ENCODE measurements at places on chromosomes 11 and 22. TPM values are rescaled to one million over a fixed set of nuclear protein-coding genes. Genes with fewer than 3 reads are reported as not detected.

DNA sequence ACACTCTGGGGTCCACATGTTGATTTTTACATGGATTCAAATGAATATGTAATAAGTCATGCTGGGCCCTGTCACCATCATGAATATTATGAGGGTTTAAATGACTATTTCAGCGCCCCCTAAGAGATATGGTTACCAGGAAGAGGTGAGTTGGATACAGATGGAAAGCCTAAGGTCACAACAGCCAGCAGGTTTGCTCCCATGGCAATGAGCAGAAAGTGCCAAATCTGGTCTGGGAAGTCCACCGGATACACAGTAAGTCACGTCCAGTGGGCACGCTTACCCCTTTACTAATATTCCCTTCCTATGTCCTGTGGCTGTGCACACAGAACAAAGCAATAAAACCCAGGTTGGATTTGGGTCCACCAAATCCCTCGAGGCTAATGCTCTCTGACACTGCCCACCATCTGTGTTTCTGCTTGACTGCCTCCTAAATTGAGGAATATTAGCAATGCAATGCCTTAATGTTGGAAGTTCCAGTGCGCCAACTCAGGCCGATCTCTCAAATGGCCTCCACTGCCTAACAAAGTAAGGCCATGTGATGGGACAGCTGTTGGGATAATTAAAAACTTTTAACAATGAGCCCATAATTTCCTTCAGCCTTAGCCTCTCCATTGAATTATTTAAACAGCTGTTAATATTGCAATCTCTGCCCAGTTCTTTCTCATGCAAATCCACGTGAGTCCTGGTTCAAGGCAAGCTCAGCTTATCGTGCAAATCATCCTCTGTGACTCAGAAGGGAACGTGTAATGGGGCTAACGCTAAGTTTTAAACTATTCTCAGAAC lies 97.6 kb downstream of the SLC1A2 start:
- peak; percentile 57 for DNase-seq

- DNase-seq: no peak
These were observed 13.8 kb downstream of the OSBP start for GRCh38 chr11:59601788-59602187.

GRCh38 chr11:113571531-113571930 lies 96.3 kb upstream of the DRD2 start:
- no peak for DNase-seq

GRCh38 chr11:113681711-113682413 lies 24.2 kb downstream of the TMPRSS5 start:
- no peak for DNase-seq

DNA sequence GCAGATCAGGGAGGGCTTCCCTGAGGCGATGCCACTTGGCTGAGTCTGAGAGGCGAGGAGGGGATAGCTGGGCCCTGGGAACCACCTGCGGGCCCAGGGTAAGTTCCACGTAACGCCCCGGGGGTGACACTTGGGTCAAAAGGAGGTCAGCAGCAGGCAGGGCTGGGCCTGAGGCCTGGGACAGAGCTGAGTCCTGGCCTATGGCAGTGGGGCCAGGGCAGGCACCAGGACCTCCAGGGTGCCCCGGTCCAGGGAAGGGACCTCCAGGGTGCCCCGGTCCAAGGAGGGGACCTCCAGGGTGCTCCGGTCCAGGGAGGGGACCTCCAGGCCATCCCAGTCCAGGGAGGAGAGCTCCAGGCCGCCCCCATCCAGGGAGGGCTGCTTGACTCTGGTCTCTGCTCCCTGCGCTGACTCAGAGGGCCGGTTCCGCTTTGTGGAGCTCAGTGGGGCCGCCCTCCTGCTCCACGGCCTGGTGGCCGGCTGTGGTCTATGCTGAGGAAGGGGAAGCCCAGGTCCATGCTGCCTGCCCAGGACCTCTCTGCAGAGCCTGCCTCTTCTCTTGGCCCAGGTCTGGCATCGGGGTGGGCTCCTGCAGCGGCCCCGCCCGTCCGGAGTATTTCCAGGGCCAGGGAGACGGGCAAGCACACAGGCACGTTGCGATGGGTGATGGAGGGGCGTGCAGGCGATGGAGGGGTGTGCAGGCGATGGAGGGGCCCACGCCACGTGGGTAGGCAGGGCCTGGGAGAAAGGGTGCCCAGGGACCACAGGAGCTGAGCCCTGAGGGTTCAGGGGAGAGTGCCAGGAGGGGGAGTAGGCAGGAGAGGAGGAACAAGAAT lies 19.5 kb upstream of the WNT7B start:
- DNase-seq: peak; percentile 52

CTSF gene
- total RNA-seq: 9.9 TPM

- no peak for DNase-seq
These were observed 1.7 kb upstream of the CBX6 start for GRCh38 chr22:38873469-38874411.

- DNase-seq: no peak
These were observed 7.2 kb downstream of the JAML start for GRCh38 chr11:118217575-118217974.

DNA sequence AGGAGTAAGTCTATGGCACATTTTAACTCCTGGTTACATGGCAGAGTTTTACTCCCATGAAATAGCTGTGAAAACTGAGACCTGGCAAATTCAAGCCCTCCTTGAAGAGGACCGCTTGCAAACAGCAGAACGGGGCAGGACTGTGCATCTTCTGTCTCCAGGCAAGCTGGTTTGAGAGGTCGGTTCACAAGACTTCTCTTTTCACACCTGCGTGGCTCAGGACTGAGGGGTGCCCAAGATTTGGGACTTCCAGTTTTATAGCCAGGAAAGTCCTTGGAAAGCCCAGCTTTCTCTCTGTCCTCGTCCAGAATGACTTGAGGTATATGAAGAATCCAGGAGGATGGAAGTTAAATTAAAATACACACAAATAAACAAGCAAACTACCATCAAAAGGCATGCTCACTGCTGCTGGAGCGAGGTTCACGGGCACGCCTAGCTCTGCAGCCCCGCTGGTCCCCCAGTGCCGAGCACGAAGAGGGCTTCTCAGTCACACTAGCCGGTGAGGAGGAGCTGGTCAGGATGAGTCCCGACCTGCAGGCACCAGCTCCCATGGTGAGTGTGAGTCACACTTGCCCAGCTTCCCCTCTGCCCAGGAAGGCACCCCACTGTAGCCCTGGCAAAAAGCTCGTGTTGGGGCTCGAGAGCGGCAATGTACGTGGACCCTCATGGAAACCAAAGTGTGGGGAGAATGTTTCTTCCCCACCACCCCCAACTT lies 1382.4 kb downstream of the BRD1 start:
- no peak for DNase-seq

- no peak for DNase-seq
These were observed 152.5 kb downstream of the CCDC34 start for GRCh38 chr11:27210531-27210930.

B4GALNT4 gene
- total RNA-seq: 1.3 TPM

DNA sequence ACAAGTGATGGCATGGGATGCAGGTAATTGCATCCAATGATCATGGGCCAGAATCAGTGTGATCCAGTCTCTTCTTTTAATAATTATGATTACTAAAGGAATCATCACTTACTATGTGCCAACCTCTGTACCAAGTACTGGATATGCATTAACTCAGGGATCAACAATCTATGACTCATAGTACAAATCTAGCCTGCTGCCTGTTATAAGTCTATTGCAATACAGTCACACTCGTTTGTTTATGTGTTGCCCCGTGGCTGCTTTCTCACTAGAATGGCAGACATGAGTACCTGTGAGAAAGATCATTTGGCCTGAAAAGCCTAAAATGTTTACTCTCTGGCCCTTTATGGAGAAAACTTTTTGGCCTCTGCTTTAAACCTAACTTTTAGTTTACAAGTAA lies 45.0 kb downstream of the OR6Q1 start:
- DNase-seq: peak; percentile 45

DNA sequence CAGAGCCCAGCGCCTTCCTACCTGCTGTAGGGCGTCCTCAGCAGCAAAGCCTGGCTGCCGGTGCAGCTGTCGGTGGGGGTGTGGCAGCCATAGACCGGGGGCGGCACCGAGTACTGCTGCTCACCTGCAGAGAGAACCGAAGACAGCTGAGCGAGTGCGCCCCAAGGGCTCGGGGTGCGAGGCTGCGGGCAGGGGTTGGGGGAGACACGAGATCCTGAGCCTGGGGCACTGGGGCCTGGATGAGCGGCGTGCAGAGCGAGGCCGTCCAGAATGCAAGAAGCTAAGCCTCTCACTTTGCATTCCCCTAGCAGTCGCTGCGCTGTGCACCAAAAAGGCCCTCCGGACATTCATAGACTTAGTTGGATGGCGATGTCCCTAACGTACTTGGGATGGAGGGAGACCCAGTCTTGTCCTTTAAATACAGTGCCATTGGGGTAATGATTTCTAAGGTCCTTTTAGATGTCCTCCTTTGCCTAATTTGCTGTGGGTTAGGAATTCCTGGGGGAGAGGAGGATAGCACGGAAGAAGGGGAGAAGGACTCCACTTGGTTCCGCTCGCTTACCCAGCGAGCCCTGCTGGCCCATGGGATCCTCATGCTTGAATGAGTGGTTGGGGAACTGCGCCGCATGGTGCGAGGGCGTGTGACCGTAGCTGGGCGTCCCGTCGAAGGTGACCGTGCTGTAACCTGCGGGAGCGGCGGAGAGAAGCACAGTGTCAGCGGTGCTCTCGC lies 7.2 kb downstream of the WT1 start:
- DNase-seq: no peak

GRCh38 chr11:47980907-47981621 lies 705 bp downstream of the PTPRJ start:
- peak; percentile 61 for DNase-seq

DNA sequence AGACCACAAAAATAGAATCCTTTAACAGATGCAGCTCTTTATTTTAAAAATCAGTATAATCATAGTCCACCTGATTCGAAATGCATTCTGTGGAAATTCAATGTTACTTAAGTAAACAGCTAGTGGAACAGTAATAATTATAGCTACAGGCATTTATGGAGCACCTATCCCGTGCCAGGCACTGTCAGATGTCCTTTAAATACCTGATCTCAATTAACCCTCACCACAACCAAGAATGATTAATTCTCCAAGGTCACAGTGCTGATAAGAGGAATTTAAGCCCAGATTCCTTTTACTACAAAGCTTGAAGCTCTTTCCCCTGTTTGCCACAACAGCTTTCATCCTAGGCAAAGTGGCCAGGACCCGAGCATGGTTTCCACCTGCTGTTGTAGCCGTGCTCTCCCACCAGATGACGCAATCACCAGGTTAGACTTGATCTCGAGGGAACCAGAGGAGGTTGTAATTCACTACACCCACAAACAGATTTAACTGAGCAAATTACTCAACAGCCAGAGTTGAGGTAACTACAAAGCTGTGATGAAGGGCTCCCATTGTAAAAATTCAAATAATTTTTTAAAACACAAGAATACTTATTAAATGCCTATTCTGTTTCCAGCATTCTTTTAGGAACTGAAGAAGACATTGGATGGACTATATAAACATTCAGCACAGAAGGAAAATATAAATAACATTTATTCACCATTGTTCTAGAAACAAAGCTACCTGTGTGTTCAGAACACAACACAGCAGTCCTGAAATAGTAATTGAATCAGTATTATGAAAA lies 10.3 kb downstream of the PRDM10 start:
- DNase-seq: peak; percentile 28

- no peak for DNase-seq
These were observed 53.1 kb upstream of the GRK2 start for GRCh38 chr11:67213178-67213621.

ART1 gene
- not detected for total RNA-seq

GRCh38 chr11:45609902-45610301 lies 55.5 kb downstream of the CHST1 start:
- no peak for DNase-seq

- no peak for DNase-seq
These were observed 37.3 kb upstream of the CXCR5 start for GRCh38 chr11:118846181-118846935.

BTG4 gene
- not detected for total RNA-seq

SAA4 gene
- total RNA-seq: not detected

DNA sequence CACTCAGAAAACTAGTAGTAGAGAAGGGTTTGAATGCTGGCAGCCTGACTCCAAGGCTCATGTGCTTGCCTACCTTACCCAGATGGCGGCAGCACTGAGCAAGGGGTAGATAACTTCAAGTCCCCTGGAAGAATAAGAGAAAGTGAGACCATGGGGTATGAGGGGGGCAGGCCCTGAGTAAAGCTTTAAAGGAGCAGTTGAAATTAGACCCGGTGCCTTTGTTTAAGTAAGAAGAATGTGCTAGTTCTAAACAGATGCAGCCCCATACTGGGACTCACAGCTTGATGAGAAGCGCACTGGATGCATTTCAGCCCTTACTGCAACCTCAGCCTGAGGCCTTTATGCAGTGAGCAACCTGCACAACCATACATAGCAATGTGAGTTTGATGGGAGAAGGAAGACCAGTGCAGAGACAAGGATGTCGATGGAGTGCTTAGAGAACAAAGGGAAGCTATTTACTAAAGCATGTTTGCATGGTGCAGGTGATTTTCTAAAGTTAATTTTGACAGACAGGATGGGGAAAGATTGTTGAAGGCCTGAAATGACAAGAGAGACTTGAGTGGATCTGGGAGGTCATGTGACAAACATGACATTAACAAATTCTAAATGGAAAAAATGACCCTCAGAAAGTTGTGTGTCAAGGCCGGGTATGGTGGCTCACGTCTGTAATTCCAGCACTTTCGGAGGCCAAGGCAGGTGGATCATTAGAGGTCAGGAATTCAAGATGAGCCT lies 27.1 kb upstream of the TMA7B start:
- DNase-seq: peak; percentile 25

CSF2RB gene
- 2.6 TPM for total RNA-seq

A4GALT gene
- total RNA-seq: 9.0 TPM

DNA sequence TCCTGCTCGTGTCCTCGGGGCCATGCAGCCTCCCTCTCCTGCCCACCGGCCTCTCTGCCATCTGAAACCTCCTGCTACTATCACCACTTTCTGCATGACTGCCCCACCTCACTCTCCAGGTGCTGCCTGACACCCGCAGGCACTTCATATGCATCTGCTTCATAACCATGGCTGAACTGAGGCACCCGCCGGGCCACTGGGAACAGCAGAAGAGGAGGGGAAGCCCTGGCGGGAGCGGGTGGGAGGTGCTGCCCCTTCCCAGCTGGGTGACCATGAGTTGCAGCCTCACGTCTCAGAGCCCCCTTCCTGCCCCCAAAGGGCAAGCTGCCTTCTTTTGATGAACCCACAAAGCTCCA lies 21.7 kb upstream of the PICK1 start:
- no peak for DNase-seq

DNA sequence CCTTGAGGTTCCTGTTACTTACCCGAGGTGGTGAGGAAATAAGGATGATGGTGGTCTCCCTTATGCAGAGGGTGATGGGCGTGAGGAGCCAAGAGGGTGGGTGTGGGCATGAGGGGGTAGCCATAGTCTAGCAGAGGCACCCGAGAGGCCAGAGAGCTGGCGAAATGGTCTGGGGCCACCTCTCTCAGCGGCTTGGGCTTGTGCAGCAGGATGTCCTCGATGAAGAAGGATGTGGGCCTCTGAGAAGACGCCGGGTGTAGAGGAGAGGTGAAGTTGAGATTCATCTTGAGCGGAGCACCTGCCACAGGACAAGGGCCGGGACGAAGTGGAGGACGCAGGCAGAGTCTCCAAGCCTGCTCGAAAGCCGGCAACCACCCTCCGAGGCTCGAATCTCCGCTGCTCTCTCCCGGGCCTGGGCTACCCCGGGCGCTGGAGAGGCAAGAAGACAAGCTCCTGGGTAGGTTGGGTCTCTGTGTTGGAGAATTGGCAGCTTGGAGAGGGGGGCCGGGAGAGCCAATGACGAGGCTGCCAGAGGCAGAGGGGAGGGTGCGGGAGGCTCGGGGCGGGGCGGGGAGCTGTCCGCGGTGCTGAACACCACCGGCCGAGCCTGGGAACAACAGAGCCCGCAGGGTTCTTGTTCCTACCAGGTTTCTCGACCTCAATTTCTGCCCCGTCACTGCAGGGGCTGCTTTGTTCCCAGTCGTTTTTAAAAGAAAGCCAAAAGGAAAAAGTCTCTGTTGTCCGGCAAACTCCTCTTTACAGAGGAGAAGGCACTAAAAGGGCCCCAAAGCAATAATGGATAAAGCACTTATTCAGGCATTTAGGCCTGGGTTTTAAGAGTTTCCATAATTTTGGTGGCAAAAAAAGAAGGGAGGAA lies at the start of gene BSX:
TSS of gene BSX (minus strand) at position 447 of the 877 bp plus-strand sequence. CDS start at position 284, 163 bp downstream.
- peak; percentile 47 for DNase-seq
